ENCODE measurements at places on chromosomes 5 and 9.
A peak's percentile ranks its signal among the peaks of the same experiment; 100 is the strongest.

DNA sequence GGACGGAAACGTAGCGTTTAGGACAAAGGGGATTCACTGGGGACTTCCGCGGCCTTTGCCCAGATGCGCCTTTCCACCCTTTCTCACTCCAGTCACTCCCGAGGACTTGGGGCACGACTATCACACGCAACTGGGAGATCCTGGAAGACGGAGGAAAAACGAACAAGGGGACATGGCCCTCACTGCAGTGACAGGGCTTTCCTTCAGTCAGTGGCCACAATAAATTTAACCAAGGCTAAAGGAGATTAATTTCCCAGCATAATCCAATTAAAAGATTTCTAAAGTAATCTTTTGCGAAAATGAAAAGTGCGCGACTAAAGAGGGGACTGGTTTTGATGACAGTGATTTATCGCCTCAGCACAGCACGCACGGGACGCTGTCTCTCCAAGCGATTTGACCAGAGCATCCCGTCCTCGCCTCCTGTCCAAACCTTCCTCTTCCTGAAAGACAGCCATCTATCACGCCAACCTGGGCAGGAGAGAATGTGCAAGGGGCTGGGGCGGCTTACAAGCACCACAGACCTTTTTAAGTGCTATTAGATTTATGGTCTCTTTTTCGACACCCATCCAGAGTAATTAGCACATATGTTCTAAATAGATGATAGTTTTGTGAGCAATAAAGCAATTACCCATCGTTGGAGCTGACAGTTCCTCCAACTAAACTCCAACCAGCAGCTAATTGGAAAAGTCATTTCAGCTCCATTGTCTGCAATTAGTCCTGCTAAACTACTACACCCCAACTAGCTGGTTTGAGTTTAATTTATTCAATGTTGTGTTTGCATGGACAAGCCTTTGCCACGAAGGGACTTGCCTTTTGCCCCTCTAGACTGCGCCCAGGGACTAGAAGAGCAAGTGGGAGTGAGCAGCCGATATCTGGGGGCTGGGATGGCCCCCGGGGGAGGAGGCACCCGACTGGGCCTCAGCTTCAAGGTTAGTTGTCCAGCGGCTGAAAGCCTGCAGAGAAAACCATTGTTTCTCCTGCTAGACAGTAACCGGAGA lies 7.4 kb downstream of the NR2F1-AS1 start:
- no peak for DNase-seq

DNA sequence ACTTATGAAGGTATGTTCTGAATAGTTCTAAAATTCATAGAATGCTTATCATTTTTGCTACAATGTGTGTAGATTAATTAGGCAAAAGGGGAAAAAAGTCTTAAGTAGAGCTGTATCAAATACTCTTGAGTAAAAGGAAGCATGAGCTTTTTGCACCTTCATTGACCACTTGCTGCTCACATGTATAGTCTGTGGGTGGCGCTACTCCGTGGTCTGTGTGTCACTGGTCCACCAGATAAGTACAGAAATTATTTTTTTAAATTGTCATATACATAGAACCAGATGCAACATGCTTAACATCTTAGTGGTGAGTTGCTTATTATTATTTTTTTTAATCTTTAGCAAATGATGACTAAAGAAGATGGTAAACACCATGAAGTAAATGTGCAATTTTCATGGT lies 130.2 kb downstream of the MAN2A1 start:
- no peak for DNase-seq

- no peak for DNase-seq
Observed at GRCh38 chr5:28344836-28345433, 1306.5 kb upstream of the CDH9 start.

- no peak for DNase-seq
Observed at GRCh38 chr9:99660191-99660636, 161.5 kb upstream of the NR4A3 start.

DNA sequence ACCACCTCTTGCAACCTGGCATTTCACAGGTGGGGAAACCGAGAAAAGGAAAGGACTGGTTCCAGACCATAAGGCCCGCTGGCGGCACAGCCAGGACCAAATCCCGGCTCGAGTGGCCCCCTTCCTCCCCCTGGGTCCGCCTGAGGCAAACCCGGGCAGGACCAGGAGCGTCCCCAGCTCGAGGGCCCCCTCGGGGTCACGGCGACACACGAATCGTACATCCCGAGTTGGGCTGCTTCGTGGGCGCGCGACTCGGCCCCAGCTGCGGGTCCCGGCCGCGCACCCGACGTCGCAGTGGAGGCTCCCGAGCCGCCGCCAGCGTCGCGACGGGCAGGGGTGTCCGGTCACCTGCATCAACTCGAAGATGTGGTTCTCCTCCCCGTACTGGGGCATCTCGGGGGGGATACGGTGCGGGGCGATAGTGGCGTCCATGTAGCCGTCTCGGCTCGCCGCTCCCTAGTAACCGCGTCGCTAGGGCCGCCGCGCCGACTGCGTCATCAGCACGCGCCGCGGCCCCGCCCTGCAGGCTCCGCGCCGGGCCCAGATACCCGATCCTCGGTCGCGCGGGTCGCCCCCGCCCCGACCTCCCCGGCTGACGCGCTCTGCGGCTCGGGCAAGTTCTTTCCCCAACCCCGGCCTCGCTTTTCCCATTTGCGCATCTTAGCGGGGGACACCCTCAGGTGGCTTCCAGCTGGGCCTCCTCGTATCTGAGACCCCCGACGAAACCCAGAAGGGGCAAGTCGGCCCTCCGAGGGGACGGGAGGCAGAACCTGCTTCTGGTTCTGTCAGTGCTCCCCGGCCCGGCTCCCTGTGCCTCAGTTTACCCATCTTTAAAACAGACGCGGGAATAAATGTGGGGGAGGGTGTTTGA lies at the start of gene AK8:
Gene AK8 (minus strand): TSS at position 461 of the 871 bp plus-strand sequence. CDS start 29 bp downstream, at position 432.
- peak; percentile 51 for DNase-seq

Data from stimulated activated CD8-positive, alpha-beta memory T cell treated with anti-CD3 and anti-CD28 coated beads, Interleukin-4, amount 100 ng/mL, for 1 hour (primary cell).